Activated naive CD4-positive, alpha-beta T cell (primary cell): ENCODE measurements at places on chromosomes 5 and 9.

- DNase-seq = no peak
These were observed 3.1 kb upstream of the CATSPER3 start for GRCh38 chr5:134964359-134965270.

- DNase-seq = no peak
These were observed 77.3 kb upstream of the SH3PXD2B start for GRCh38 chr5:172531704-172532026.

DNA sequence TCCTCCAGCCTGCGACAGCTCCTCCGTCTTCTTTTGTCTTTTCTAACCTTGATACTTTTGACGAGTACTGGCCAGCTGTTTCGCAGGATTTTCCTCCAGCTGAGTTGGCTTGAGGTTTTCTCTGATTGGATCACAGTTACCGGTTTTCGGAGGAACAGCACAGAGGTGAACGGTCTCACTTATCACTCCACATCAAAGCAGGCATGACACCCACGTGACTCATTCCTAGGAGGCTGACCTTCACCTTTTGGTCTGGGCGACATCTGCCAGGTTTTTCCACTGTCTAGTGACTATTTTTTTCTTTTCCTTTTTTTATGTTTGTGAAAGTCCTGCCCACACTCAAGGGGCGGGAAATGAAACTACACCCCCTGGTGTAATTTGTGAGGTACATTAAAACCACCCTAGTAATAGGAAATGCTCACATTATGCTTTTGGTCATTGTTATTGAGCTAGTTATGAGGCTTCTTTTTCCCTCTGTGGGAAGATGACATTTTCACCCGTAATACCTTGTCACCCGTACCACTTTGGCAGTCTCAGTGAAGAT lies 319.2 kb downstream of the GADD45G start:
- DNase-seq = no peak

- no peak for DNase-seq
These were observed 96.3 kb downstream of the ZNF608 start for GRCh38 chr5:124650147-124650561.
